ENCODE measurements at places on chromosomes 5 and 9. TPM values are rescaled to one million over a fixed set of nuclear protein-coding genes. Genes with fewer than 3 reads are reported as not detected.

INSYN2B gene
- not detected for total RNA-seq

PCDHB13 gene
- total RNA-seq, result not detected

BHMT2 gene
- not detected for total RNA-seq

DNA sequence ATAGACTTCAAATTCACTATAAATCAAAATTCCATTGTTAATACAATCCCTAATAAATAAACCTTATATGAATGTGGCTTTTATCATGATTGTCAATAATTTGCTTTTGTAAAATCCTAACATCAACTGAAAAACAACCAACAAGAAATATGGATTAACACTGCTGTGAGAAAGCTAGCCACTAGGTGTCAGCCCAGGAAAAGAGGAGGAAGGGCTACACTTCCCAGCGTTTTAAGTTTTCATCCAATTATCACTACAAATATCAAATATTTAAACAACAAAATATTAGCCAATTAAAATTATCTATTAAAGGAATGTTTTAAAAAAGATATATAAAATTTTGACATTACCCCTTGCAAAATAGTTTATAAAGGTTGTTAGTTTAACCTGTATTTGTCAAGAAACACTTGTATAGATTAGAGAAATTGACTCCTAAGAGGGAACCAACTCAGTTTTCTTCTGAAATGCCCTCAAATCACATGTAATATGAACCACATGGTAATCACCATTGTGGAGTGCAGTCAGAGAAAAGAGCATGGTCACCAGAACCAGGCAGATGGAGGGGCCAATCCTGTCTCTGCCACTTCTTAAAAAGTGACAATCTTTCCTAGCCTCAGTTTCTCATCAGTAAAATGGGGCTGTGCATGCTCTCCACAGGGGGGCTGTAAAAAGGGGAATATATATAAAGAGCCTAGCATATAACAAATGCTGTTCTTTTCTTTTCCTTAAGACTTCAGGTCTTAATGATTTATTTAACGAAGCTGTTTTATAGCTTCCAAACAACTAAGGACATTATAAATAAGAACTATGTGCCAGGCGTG, 188.2 kb downstream of the CRB2 start:
- no peaks in the 10 kb centered on the region for H3K36me3 ChIP-seq
- H3K4me1 ChIP-seq, result no peaks in the 10 kb centered on the region
- H3K27me3 ChIP-seq, result no peaks in the 10 kb centered on the region
- H3K27ac ChIP-seq, result no peak overlapping the region
- DNase-seq, result no peak

DNA sequence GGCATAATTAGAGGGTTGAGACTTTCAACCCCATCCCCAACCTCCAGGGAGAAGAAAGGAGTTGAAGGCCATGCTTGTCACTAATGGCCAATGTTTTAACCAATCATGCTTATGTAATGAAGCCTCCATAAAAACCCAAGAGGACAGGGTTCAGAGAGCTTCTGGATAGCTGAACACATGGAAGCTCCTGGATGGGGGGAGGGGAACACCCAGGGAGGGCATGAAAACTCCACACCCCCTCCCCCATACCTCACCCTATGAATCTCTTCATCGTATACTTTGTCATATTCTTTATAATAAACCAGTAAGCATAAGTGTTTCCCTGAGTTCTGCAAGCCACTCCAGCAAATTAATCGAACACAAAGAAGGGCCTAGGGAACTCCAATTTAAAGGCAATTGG, 81.7 kb downstream of the ALDH7A1 start:
- H3K36me3 ChIP-seq, result no peaks in the 10 kb centered on the region
- no peak overlapping the region for H3K27ac ChIP-seq
- DNase-seq, result no peak
- H3K27me3 ChIP-seq, result no peaks in the 10 kb centered on the region
- no peak overlapping the region for H3K4me3 ChIP-seq
